ENCODE measurements at places on chromosomes 2 and 18.

DNA sequence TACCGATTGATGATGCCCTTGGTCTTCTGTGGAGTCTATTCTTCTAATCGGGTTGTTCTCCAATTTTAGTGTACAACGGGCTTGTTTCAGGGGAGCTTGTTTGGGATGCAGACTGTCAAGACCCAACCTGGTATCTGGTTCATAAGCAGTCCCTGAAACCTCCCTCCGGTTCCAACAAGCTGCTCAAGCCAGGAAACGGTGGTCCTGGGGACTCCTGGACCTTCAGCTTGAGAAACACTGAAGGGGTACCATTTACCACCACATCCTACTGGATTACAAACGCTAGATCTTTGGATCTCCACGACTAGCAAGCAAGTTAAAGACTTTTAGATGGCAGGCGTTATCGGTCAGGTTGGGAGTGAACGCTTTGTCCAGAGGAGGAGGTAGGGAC lies 2.0 kb downstream of the BCL2 start:
- no peak for DNase-seq

DNA sequence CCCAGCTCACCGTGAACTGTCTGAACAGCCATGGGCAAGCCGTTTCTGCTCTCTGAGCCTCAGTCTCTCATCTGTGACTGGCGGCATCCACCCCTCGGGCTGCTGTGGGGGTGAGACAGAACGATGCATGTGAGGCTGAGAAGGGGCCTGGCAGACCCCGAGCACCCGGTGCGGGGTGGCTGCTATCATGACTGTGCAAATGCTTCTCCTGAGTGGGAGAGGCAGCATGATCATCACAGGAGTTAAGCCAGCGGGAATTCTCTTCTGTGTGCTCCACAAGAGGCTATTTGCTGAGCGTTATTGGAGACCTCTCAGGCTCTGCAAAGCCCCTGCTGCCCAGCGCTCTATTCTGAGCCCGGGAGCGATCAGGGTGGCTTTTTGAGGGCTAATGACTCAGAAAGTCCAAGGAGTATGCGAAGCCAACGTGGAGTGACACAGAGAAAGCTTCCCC lies 45.8 kb upstream of the ID2 start:
- no peak for DNase-seq

DNA sequence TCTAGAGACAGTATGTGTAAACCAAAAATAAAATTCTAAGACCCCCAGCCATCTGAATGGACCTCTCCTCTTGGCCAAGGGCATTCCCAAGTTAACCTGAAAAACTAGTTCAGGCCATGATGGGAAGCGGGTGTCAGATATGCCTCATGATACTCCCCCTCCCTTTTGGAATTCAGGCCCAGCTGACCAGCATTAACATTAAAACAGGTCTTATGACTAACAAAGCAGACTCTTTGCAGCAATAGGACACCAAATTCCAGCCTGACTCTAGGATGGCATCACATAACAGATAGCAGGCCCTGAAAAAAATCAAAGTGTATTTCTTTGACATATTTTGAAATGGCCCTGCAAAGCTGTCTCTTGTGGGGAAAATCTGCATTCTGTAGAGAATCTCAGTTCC lies 73.3 kb upstream of the L3MBTL4 start:
- no peak for DNase-seq

DNA sequence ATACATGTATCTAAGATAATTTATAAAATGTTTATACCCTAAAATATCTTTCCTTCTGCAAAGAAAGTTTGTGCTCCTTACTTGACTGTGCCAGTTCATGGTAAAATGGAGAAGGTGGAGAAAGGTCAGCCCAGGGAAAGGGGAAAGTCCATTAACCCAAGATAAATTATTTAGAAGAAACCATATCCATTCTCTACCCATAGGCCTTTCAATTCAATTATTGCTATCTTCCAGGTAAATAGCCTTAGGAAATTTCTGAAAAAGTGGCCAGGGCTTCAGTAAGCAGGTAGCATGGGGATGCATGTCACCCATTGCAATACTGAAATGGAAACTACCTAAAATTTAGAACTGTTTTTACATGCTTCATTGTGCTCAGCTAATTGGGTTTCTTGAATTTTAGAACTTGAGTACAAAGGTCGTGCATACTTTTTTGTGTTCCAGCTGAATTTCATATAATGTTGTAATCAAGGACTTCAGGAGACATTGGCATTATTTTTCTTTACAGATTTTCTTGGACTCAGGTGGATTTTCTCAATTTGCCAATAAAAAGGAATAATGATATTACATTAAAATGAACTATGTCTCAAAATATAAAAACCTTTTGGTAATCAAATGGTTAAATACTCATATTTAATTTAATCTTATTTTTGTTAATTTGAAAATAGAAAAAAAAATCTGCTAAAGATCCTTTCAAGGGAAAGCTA lies 124.9 kb downstream of the CSRNP3 start:
- peak; percentile 27 for DNase-seq

- DNase-seq = no peak
Measured at GRCh38 chr2:241445426-241445825, 63.0 kb downstream of the STK25 start.

- DNase-seq = no peak
Measured at GRCh38 chr2:156933645-156934225, 323.8 kb upstream of the GALNT5 start.

- no peak for DNase-seq
Measured at GRCh38 chr2:239873656-239874635, 151.2 kb downstream of the NDUFA10 start.

- no peak for DNase-seq
Measured at GRCh38 chr18:77111449-77111848, 21.1 kb downstream of the MBP start.

DNA sequence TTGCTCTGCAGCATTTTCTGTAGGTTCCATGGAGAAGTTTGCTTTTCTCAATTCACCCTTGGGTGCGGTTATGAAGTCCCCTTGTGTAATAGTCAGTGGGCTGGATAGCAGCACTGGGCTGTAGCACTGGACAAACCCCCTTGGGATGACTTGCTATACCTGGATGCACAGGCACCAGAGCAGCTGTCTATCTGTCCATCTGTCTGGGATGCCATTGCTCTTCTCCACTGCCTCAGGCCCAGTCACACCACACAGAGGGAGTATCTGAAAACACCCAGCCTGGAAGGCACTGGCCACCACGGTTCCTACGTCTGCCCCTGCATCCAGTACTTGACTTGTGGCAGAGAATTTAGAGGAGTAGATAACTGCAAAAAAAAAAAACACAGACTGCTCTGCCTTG lies 254.5 kb downstream of the TFCP2L1 start:
- DNase-seq = no peak

DNA sequence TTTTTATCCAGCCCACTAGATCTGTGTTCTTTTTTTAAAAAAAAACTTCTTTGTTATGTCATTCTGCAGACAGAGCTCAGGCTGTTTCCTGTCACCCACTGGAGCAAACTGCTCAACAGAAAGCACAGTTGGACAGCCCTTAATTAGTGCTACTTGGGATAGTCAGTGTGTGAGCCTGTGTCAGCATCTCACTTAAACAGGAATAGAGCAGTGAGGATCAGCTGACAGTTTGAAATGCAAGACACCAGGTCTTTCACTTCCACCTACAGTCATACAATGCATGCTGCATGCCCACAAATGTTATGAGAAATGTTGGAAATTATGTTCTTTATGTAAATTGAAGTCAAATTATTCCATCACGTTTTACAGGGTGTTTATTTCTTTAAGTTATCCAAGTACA lies 174.9 kb downstream of the NR4A2 start:
- no peak for DNase-seq

Measured in NAMALWA (cell line).